Glomerular endothelial cell (primary cell): ENCODE measurements at places on chromosomes 12 and 14. TPM values are rescaled to one million over a fixed set of nuclear protein-coding genes. Genes with fewer than 3 reads are reported as not detected.

Gene CLEC6A
- total RNA-seq = not detected in 2 replicates

Gene LRP1
- 12.4 and 21.4 TPM in 2 replicates for total RNA-seq

Gene PIANP
- not detected in 2 replicates for total RNA-seq

Gene GYS2
- total RNA-seq = not detected in 2 replicates

Gene PRMT5
- 44.9 and 56.0 TPM in 2 replicates for total RNA-seq

Gene BMP4
- 27.3 and 50.6 TPM in 2 replicates for total RNA-seq

Gene SLC17A8
- total RNA-seq = not detected in 2 replicates

Gene CMKLR1
- total RNA-seq = 0.05 and 0.06 TPM in 2 replicates

Gene LMO3
- not detected in 2 replicates for total RNA-seq

Gene OR10A7
- not detected in 2 replicates for total RNA-seq

Gene SLC6A15
- total RNA-seq = 2.4 and 10.0 TPM in 2 replicates

Gene CRACR2A
- 6.7 and 7.9 TPM in 2 replicates for total RNA-seq

Gene C1RL
- total RNA-seq = 21.6 and 21.7 TPM in 2 replicates

Gene CLEC4D
- not detected in 2 replicates for total RNA-seq

Gene FAM186B
- 0.05 and 0.12 TPM in 2 replicates for total RNA-seq
